Retina (tissue), 1 donor: ENCODE measurements at places on chromosomes 3 and 15.
A peak's percentile ranks its signal among the peaks of the same experiment; 100 is the strongest.

- DNase-seq = peak; percentile 43
Measured at GRCh38 chr3:111636366-111636885, 41.3 kb upstream of the ZBED2 start.

- DNase-seq = no peak
Measured at GRCh38 chr3:128447561-128448013, 19.1 kb downstream of the DNAJB8 start.

DNA sequence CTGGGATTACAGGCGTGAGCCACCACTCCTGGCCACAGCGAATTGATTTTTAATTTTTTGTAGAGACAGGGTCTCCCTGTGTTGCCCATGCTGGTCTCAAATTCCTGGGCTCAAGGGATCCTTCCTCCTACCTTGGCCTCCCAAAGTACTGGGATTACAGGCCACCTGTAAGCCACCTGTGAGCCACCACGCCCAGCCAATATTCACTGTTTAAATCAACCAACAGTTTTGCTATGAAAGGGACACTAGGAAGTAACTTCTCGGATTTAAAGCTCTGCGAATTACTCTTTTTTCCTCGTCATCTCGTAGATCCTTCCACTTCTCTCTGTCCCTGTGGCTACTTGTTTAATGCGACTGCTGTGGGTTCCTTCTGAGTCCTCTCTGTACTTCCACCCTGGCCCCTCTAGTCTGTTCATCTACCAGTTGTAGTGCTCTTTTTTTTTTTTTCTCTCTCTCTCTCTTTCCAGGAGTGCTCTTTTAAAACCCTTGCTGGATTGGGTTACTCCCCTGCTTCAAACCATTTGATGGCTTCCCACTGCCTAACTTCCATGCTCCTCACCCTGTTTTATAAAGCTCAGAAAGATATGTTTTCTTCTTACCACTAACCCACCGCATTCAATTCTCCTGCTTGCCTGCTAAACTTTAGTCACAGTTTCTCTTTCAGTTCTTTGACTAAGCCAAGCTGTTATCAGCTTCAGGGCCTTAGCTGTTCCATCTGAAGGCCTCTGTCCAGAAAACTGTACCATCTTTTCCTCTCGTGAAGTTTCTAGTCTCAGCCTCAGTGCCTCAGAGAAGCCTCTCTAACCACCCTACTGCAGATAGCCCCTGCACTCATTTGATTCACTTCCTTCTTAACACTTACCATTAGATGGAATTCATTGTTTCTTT is 12.4 kb downstream of the RTF1 start:
- no peak for DNase-seq

GRCh38 chr15:74857671-74858368 is 14.9 kb upstream of the ULK3 start:
- DNase-seq = no peak

DNA sequence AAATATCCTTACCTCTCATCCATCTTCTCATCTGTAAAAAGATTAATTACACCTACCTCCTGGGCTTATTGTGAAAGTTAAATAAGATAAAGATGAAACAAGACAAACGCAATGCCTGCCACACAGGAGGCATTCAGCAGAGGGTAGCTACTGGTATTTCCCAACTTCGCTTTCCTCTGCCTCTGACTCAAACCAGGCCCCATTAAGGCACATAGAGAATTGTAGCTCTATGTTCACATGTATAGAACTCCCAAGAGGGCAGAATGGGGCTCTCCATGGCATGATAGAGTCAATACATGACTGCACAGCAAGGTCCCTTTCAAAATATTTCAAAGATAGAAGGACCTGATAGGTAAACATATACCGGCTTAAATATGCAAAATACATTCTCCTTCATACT is 1.4 kb downstream of the LYSMD2 start:
- DNase-seq = no peak

DNA sequence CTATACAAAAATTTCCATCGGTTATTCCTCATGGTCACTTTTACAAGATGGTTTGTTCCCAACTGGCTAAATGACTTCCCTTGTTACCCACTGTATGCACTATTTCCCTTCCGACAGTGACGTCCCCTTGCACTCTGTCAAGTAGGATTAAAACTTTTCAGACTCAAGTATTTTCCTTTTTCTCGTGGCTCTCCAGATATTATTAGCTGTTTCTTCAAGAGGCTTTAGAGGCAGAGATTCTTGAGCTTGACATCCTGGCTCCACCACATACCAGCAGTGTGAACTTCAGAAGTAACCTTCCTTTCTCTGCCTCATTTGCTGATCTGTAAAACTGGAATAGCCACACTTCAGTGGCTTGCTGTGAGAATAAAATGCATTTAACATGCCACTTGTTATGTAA is 14.0 kb downstream of the CSNK1G1 start:
- DNase-seq = no peak

DNA sequence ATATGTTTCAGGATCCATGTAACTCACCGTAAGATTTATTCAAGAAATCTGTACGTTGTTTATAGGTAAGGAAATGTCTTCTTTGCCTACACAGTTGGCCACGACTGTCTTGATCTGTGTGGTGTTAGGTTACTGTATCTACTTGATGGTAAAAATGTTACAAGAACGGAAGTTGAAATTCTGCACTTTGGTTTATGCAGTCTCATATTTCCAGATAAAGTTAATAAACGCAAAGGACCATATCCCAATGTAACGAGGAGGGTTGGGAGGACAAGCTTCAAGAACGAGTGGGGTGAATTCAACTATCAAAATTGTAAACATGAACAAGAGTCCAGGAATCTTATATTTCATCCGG is 1.0 kb downstream of the USF3 start:
- no peak for DNase-seq

DNA sequence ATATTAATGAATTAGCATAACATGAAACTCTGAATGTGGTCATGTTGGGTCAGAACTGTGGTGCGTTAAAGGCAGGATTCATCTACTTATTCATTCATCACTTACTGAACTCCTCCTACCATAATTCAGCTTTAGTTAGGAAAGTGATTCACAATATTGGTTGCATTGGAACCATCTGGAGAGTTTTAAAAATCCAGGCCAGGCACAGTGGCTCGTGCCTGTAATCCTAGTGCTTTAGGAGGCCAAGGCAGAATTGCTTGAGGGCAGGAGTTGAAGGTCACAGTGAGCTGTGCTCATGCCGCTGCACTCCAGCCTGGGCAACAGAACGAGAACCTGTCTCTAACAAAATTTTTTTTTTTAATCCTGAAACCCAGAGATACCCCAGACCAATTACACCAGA is 44.2 kb upstream of the ATG7 start:
- no peak for DNase-seq

DNA sequence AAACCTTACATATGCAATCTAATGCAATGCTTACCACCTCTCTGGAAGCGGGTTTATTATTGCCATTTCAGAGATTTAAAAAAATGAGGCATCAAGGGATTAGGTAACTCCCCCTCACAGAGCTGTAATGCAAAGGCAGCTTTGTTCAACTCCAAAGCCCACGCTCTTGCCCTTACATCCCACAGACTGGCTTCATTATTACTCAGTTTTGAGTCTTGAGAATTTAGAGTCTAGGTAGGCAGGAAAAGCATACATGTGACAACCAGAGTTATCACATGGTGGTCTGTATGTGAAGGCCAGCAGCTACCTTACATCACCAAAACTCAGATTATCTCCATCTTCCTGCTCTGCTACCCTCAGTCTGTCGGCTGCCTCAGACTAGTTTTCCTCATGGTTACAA is 326.9 kb downstream of the UACA start:
- DNase-seq = no peak

DNA sequence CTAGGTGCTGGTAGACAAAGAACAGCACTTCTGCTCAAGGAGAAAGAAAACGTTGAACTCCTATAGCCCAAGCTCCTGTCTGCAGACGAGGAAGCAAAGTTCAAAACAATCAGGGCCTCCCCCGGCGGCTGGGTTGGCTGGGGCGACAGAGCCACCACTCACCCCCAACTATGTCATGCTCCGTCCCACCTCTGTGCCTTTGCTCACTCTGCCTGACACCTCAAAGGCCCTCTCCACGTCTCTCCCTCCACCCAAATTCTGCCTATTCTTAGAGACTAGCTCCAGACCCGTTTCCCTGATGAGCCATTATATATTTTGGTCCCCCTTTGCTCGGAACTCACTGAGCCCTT is 304.3 kb downstream of the TLE3 start:
- no peak for DNase-seq

DNA sequence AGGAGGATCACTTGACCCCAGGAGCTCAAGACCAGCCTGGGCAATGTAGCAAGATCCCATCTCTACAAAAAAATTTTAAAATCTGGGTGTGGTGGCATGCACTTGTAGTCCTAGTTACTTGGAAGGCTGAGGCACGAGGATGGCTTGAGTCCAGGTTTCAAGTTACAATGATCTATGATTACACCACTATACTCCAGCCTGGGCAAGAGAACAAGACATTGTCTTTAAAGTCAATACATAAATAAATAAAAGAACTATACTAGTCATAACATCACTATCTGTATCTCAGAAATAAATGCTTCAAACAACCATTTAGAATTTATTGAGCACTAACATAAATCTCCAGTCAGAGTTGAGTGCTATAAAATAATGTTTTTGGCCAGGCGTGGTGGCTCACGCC is 8.5 kb upstream of the PHLDB2 start:
- no peak for DNase-seq

DNA sequence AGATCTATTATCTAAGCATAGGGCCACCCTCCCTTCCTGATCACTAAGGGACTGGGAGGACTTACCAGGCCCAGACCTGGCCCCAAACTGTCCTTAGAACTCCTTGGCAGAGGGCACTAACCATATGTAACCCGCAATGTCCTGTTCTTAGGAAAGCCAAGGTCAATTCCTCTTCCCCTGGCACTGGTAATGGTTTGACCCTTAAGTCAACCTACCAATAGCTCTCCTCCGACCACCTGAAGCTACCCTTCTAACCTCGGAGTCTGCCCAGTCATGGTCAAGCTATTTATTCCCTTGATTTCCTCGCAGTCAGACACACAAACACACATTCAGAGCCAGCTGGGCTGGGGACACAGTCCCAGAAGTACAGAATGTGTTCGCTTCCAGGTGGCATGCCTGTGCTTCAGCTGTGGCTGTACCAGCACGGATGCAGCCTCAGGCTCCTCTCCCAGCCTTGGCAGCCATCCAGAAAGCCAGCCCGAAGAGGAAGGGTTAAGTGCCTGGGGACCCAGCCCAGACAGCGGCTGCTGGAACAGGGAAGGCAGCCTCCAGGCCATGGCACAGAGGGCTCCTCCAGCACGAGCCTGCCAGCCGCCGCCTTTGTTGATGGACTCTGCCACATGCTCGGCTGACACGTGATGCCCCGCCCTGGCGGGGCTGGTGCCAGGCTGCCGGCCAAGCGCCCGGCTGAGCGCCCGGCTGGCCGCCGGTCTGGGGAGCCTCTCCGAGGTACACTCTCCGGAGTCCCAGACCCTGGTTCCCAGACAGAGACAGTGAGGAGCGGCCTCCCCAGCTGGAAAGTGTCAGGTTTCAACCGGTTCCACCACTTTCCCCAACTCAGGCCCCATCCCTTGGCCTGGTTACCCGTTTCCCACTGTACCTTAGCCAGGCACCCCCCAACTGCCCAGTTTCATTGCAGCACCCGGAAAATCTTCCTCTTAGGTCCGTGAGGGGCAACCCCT is 5.5 kb downstream of the BMF start:
- peak; percentile 77 for DNase-seq

- no peak for DNase-seq
Measured at GRCh38 chr3:11088066-11088465, 66.2 kb upstream of the HRH1 start.

GRCh38 chr3:181839916-181840297 is 128.2 kb downstream of the SOX2 start:
- DNase-seq = no peak

DNA sequence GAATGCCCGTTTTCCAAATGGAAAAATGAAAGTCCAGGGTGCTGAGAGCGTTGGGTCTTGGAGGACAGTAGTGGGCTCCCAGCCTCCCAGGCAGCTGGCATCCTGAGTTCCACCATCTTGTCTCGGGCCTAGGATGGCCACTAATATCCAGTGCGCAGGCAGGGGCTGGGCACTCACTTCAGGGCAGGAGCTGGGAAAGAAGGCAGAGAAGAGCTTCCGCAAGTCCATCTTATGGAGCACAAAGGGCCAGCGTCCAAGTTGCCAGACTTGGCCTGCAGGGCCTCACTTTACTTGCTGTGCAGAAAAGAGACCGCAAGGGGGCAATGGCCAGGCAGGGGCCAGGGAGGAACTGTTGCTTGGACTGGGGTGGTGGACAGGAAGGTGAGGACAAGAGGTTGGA is 46.1 kb downstream of the IQSEC1 start:
- no peak for DNase-seq

DNA sequence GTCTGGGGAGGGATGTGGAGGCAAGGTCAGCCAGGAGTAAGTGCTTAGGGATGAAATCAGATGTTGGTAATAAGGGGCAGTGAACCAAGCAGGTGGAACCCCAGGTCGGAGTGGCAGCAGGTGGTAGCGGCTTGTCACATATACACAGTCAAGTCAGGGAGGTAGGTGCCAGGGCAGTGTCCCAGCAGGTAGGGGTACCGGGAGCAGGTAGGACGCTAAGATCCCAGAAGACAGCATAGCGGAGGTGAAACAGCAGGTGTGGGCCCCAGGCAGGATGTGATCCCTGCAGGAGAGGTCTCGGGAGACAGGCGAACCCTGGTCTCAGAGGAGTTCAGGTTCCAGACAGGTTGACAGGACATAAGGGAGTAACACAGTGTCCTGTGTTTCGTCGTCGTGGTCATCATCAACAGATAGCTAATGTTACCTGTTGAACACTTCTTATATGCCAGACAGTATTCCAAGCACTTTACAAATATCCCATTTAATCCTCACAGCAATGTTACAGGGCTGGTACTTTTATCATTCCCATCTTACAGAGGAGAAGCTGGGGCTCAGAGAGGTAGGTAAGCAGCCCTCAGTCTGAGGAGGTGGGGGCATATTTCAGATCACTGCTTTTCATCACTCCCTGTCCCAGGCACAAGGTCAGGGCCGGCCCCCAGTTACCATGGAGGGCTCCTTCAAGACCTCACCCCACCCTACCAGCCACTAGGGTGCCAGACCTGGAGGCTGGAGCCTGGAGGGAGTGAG is 241.6 kb downstream of the UACA start:
- DNase-seq = no peak

DNA sequence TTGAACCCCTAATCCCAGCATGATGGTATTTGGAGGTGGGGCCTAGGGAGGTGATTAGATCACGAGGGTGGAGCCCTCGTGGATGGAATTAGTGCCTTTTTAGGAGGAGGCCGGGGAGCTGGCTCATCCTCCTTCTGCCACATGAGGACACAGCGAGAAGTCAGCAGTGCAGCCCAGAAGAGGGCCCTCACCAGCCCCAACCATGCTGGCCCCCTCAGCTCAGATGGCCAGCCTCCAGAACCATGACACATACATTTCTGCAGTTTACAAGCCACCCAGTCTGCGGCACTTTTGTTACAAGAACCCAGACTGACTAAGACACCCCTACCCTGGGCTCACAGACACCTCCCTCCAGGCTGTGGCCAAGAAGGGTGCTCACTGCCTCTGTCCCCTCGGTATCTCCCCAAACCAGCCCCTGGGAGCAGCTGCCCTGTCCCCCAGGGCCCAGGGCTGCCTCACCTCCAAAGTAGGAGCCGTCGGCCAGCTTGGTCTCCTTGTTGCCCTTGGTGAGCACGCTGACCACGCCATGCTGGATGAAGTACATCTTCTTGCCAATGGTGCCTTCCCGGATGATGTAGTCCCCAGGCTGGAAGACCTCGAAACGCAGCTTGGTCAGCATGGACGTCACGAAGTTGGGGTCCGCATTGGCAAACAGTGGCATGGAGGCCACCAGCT is 44.1 kb downstream of the HCN4 start:
- DNase-seq = no peak
